ENCODE measurements at places on chromosomes 6 and 20. TPM values are rescaled to one million over a fixed set of nuclear protein-coding genes. Genes with fewer than 3 reads are reported as not detected.

The SLC22A1 gene
- total RNA-seq: not detected

The ANKRD66 gene
- total RNA-seq: not detected

The TTLL9 gene
- total RNA-seq: not detected

The SLC12A5 gene
- 0.76 TPM for total RNA-seq

The LTB gene
- 1.5 TPM for total RNA-seq

The MATN4 gene
- total RNA-seq: not detected

The C6orf141 gene
- total RNA-seq: 21.5 TPM

The GPSM3 gene
- total RNA-seq: 13.3 TPM

The GPX5 gene
- not detected for total RNA-seq

The ARG1 gene
- not detected for total RNA-seq

The CALHM6 gene
- 2.5 TPM for total RNA-seq

The PROKR2 gene
- not detected for total RNA-seq

The NHLRC1 gene
- total RNA-seq: 2.0 TPM

The SYCP2 gene
- 0.04 TPM for total RNA-seq

The ABHD16B gene
- not detected for total RNA-seq

The HSPA1L gene
- total RNA-seq: 0.62 TPM

The CLIC5 gene
- not detected for total RNA-seq

The ATP9A gene
- total RNA-seq: 7.2 TPM

The ARHGAP40 gene
- total RNA-seq: 1.6 TPM

The CFAP206 gene
- total RNA-seq: not detected

The CRISP3 gene
- not detected for total RNA-seq

The SAMD5 gene
- total RNA-seq: 1.8 TPM

The ADTRP gene
- total RNA-seq: 75.8 TPM

The TFAP2D gene
- total RNA-seq: not detected

The APCDD1L gene
- total RNA-seq: 1.6 TPM

The CST4 gene
- total RNA-seq: not detected

The HLA-DMB gene
- total RNA-seq: not detected

The LINC00237 gene
- total RNA-seq: not detected

The CRIP3 gene
- not detected for total RNA-seq

The KHDRBS2 gene
- not detected for total RNA-seq

The LST1 gene
- total RNA-seq: not detected

The MCHR2 gene
- not detected for total RNA-seq

The SOX18 gene
- not detected for total RNA-seq

The FAM209B gene
- total RNA-seq: not detected

The TLDC2 gene
- not detected for total RNA-seq

The OPRL1 gene
- 0.30 TPM for total RNA-seq

The LY6G6D gene
- not detected for total RNA-seq

The C20orf144 gene
- 0.16 TPM for total RNA-seq

The PGK2 gene
- not detected for total RNA-seq

The EFCAB8 gene
- total RNA-seq: not detected

The FNDC1 gene
- 0.08 TPM for total RNA-seq

The DZANK1 gene
- total RNA-seq: 1.9 TPM

The MUCL3 gene
- not detected for total RNA-seq

The MYLIP gene
- 1.1 TPM for total RNA-seq

The BIRC7 gene
- total RNA-seq: not detected

The DDO gene
- 0.23 TPM for total RNA-seq

The PSORS1C1 gene
- 2.4 TPM for total RNA-seq

The MRS2 gene
- total RNA-seq: 14.3 TPM

The DEFB124 gene
- total RNA-seq: not detected
